Stimulated activated CD8-positive, alpha-beta memory T cell treated with anti-CD3 and anti-CD28 coated beads, Interleukin-12 subunit alpha, Interleukin-12 subunit beta, amount 100 ng/mL, for 1 hour (primary cell): ENCODE measurements at places on chromosomes 12 and 14.

- DNase-seq, result no peak
Observed at GRCh38 chr12:128617304-128617833, 206.4 kb downstream of the SLC15A4 start.

DNA sequence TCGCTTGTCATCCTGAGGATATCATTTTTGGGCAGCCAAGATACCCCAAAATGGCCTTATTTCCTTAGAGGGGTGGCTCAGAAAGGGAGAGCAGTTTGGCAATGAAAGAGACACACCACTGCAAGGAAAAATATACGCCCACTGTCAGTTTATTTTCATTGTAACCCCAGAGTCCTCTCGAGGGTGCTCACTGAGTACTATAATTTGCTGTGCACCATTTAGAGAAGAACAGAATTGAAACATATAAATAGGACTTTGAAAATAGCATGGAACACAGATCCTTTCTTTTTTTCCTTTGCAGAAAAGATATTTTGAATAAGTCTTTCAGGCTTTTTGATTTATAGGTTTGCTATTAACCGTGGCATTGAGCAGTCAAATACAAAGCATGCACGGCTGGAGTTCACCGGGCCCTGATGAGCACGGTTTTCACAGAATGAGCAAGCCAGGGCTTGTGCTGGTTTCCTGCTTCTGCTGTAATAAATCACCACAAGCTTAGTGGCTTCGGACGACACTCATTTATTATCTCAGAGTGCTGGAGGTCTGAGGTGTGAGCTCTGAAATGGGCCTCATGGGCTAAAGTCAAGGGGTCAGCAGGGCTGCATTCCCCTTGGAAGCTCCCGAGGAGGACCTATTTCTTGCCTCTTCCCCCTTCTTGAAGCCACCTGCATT, 152.3 kb downstream of the ZNF664 start:
- no peak for DNase-seq

- no peak for DNase-seq
Observed at GRCh38 chr12:132723015-132723763, 12.5 kb downstream of the PGAM5 start.

- no peak for DNase-seq
Observed at GRCh38 chr14:72616811-72617210, 277.1 kb downstream of the DPF3 start.

DNA sequence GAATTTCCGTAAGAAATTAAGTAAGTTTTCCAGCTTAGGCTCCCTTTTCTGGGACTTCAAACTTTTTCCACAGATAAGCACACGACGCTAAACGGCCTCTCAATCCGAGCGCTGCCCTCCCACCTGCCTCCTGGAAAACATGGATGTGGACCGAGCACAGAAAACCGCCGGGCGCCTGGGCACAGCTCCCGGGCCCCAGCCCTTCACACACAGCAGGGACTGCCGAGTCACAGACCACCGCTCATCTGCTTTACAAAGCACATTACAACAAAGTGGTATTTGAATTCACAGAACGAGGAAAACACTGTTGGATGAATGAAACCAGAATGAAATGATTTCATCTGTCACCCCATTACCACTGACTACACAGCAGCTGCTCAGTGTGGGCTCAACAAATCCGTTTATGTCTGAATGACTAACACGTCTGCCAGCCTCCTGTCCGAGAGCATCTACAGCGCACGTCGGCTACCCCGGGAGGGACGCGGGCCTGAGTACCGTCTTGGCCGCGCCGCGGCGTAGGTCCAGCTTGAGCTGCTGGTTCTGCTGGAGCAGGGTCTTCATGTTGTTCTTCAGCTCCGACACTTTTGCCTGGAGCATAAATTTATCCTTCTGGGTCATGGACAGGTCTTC, 13.1 kb upstream of the ANKLE2 start:
- no peak for DNase-seq

- no peak for DNase-seq
Observed at GRCh38 chr14:33527023-33527634, 423.7 kb downstream of the EGLN3 start.

- DNase-seq, result no peak
Observed at GRCh38 chr12:132629330-132629729, 10.8 kb downstream of the P2RX2 start.

- no peak for DNase-seq
Observed at GRCh38 chr14:60116181-60116580, 24.5 kb downstream of the PCNX4 start.

DNA sequence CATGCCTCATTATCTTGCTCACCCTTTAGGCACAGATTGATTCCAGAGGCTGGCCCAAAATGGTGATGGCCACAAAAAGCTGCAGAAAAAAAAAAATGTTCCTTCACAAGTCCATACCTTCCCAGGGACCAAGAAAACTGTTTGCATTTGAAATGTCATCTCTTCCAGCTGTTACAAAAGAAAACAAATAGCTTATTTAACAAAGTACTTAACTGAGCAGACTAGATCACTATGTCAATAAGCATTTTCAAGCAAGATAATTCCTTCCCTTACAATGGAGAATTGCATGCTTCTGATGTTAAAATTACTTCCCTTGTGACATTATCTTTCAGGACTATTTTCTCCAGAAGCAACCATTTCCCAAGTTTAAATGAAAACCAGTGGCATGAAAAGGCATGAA, 377.9 kb upstream of the KITLG start:
- DNase-seq, result no peak

- DNase-seq, result no peak
Observed at GRCh38 chr14:72787841-72788240, 106.1 kb downstream of the DPF3 start.

DNA sequence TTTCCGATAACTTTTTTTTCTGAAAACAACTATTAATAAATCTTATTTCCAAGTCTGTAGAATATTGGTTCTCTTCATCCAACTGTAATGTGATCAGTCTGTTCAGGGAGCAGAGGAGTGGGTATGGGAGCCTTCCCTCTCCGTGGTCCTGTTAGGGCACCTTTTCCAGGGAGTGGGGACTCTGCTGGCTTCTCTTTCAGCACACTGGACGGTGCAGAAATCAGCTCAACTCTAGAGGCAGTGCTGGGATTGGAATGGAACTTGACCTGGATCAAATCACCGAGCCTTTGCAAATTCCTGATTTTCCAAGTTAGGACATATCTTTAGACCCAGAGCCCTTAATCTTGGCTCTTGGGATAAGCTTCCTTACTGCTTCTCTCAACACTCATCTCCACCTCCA, 630.4 kb downstream of the DIO2 start:
- DNase-seq, result no peak
